Activated naive CD8-positive, alpha-beta T cell treated with anti-CD3 and anti-CD28 coated beads for 36 hours (primary cell): ENCODE measurements at places on chromosomes 4 and X. TPM values are rescaled to one million over a fixed set of nuclear protein-coding genes. Genes with fewer than 3 reads are reported as not detected.

DNA sequence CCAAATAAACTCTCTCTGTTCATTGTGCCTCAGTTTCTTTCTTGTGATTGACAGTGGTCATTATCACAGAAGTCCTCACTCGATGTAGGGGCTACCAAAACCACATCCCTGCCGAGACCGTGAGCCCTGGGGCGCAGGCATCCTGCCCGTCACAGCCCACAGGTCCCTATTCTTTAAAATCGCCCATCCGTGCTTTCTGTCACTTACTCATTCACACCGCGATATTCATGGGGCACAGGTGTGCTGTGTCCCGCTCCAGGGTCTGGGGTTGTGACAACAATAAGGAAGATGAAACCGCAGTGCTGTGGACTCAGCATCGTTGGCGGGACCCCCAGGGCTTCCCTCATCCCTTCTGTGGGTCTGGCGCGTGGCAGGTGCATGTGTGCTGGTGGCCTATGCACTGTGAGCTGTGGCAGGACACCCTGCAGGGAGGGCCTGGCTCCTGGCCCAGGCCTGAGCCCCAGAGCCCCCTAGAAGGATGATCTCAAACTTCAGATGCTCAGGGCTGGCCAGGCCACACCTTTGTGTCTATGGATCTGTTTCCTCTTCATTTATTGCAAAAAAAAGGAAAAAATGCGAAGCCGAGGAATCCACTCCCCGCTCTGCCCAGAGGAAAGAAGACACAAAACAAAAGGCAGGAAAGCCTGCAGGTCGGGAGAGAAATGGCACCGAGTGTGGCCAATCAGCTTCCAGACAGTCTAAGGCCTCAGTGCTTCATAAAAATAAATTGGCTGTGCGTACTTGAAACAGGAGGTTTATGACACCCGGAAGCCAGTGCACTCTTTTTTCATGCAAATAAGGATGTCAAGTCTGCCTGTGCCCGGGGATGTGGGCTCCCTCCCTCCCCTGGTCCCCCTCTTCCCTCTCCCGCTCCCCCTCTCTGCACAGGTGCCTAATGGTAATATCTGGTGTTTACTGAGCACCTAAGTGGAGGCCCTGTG, 109.5 kb upstream of the ADRA2C start:
- H3K36me3 ChIP-seq, result no peaks in the 10 kb centered on the region
- H3K4me3 ChIP-seq, result no peak overlapping the region
- no peaks in the 10 kb centered on the region for H3K4me1 ChIP-seq
- no peak for DNase-seq
- H3K27ac ChIP-seq, result no peak overlapping the region

GRCh38 chrX:72663737-72664136, 50.4 kb downstream of the PHKA1 start:
- peaks cover 19% of the 10 kb centered on the region for H3K36me3 ChIP-seq
- H3K4me3 ChIP-seq, result no peak overlapping the region
- no peak for DNase-seq

DNA sequence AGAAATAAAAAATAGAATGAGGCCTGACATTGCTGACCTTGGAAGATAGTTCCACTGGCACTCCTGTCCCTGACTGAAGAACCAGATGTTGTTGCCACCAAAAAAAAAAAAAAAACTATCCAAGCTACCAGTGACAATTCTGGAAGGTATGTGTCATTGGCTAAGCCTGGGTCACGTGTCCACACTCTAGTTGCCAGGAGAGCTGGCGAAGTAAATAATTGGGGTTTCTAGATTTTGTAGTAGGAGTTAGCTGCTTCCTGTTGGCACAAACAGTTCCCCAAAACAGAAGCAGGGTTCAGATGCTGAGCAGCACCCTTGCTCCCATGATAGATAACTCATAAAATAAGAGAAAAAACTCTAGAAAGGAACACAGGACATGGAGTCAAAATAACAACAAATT, 20.5 kb downstream of the MND1 start:
- no peak overlapping the region for H3K27ac ChIP-seq
- H3K36me3 ChIP-seq, result peaks cover 76% of the 10 kb centered on the region
- H3K27me3 ChIP-seq, result no peaks in the 10 kb centered on the region
- peaks cover 7% of the 10 kb centered on the region for H3K4me1 ChIP-seq
- H3K4me3 ChIP-seq, result no peak overlapping the region

- DNase-seq, result no peak
- no peak overlapping the region for H3K4me3 ChIP-seq
- no peak overlapping the region for H3K27ac ChIP-seq
- peaks cover 11% of the 10 kb centered on the region for H3K4me1 ChIP-seq
- H3K36me3 ChIP-seq, result peaks cover 2% of the 10 kb centered on the region
- H3K27me3 ChIP-seq, result no peaks in the 10 kb centered on the region
Measured at GRCh38 chr4:152374606-152375285, 161.1 kb downstream of the FBXW7 start.

- no peaks in the 10 kb centered on the region for H3K4me1 ChIP-seq
- no peak for DNase-seq
- no peak overlapping the region for H3K4me3 ChIP-seq
- no peaks in the 10 kb centered on the region for H3K36me3 ChIP-seq
Measured at GRCh38 chrX:111671668-111672067, 9.3 kb upstream of the ALG13 start.

GRCh38 chr4:38241541-38241940, 281.3 kb downstream of the PTTG2 start:
- peaks cover 2% of the 10 kb centered on the region for H3K36me3 ChIP-seq
- no peak for DNase-seq
- H3K4me3 ChIP-seq, result no peak overlapping the region
- H3K27me3 ChIP-seq, result no peaks in the 10 kb centered on the region

DNA sequence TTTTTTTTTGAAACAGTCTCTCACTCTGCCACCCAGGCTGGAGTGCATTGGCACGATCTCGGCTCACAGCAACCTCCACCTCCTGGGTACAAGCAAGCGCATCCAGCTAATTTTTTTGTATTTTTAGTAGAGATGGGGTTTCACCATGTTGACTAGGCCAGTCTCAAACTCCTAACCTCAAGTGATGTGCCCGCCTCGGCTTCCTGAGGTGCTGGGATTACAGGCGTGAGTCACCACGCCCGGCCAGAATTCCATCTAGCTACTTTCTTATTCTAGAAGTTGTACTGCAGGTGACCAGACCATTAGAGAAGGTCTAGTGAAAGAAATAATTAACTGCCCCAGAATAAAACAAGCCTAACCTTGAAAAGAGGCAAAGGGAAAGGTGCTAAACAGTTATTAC, 2.3 kb downstream of the LRBA start:
- H3K4me3 ChIP-seq, result peak overlapping the region; percentile 100
- peak; percentile 10 for DNase-seq
- peaks cover 33% of the 10 kb centered on the region for H3K36me3 ChIP-seq
- H3K4me1 ChIP-seq, result peaks cover 19% of the 10 kb centered on the region
- H3K27me3 ChIP-seq, result no peaks in the 10 kb centered on the region
- H3K27ac ChIP-seq, result peak overlapping the region; percentile 28

The SPANXN3 gene
- total RNA-seq, result not detected

- no peak for DNase-seq
- H3K36me3 ChIP-seq, result no peaks in the 10 kb centered on the region
- H3K4me1 ChIP-seq, result no peaks in the 10 kb centered on the region
- no peaks in the 10 kb centered on the region for H3K27me3 ChIP-seq
- H3K4me3 ChIP-seq, result no peak overlapping the region
- no peak overlapping the region for H3K27ac ChIP-seq
Measured at GRCh38 chrX:37813570-37813969, 33.7 kb downstream of the CYBB start.

GRCh38 chr4:95107004-95107403, 349.2 kb downstream of the BMPR1B start:
- no peaks in the 10 kb centered on the region for H3K27me3 ChIP-seq
- H3K27ac ChIP-seq, result no peak overlapping the region
- no peak for DNase-seq
- no peaks in the 10 kb centered on the region for H3K4me1 ChIP-seq
- H3K4me3 ChIP-seq, result no peak overlapping the region

The CSAG3 gene
- not detected for total RNA-seq

DNA sequence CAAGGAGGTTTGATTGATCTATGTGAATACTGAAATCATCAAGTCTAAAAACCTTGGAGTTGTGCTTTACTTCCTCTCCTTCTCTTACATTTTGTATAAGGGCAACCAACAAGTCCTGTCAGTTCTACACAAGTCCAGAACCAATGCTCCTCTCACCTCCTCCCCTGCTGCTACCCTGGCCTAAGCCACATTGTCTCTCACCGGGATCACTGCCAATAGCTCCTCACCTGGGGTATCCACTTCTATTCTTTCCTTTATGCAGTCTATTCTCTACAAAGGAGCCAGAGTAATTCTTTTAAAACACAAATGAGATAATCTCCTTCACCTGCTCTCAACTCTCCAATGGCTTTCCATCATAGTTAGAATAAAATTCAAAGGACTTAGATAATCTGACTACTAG, 13.3 kb upstream of the ARHGEF6 start:
- H3K4me1 ChIP-seq, result peaks cover 6% of the 10 kb centered on the region
- no peak overlapping the region for H3K27ac ChIP-seq
- no peak overlapping the region for H3K4me3 ChIP-seq
- DNase-seq, result no peak

GRCh38 chr4:81505004-81505598, 33.4 kb upstream of the RASGEF1B start:
- peak overlapping the region; percentile 44 for H3K4me3 ChIP-seq
- no peaks in the 10 kb centered on the region for H3K36me3 ChIP-seq
- peaks cover 48% of the 10 kb centered on the region for H3K4me1 ChIP-seq
- H3K27me3 ChIP-seq, result no peaks in the 10 kb centered on the region

The LRRC66 gene
- 0.06 TPM for total RNA-seq

DNA sequence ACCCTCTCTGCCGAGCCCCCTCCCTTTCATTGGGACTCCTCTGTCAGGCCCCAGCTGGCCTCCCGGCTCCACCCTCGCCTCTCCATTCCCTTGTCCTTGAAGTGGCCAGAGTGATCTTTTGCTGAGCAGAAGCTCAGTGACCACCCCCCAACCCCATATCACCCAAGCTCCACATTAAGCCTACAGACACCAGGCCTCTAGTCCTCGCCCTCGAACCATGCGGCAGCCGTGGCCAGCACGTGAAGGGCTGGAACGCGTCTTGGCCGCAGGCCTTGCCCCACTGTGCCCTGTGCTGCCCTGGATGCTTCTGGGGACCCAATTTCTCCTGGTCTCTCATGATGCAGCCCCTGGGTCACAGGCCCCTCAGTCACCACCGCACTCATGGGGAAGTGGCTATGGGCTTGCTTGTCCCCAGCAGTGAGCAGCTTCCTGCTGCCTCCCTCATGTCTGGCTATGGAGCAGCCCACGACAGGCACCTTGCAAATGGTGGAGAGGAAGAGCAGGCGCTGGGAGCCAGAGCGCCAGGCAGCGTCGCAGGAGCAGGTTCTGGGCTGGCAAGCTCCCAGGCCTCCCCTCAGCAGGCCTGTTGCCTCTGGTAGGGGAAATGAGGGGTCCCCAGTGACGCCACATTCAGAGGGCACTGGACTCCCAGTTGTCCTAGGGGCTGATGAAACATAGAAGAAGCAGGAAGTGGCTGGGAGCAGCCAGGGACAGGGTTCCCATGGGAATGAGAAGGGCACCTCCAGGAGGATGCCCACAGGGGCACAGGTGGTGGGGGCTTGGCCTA, 757 bp upstream of the SRPK3 start:
- no peaks in the 10 kb centered on the region for H3K36me3 ChIP-seq
- DNase-seq, result no peak
- H3K4me1 ChIP-seq, result no peaks in the 10 kb centered on the region
- no peak overlapping the region for H3K27ac ChIP-seq
- no peaks in the 10 kb centered on the region for H3K27me3 ChIP-seq

DNA sequence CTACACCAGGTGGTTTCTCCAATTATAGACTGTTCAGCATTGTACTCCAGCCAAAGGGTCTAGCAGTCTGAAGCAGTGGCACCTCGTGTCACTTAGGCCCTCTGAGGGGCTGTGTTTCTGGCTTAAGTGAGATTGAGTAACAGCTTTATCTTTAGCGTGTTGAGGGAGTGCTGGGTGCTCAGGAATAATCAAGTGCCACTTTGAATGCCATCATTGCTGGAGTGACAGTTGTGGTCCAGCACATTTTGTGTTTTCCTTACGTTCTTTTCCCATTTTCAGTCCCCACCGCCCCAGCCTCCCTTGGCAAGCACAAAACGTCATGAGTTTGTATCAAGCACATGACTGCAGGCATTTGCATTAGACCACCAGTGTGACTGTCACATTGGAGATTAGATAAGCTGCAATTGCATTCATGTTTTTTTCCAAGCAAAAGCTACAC, 58.7 kb downstream of the FNIP2 start:
- no peak overlapping the region for H3K27ac ChIP-seq
- no peak overlapping the region for H3K4me3 ChIP-seq
- DNase-seq, result no peak
- H3K27me3 ChIP-seq, result no peaks in the 10 kb centered on the region
